Omental fat pad (tissue), 4 donors: ENCODE measurements at places on chromosomes 1 and 21.

GRCh38 chr1:110916669-110917306 is 43.8 kb downstream of the CD53 start:
- DNase-seq, result no peak

- no peak for DNase-seq
Measured at GRCh38 chr1:81463936-81464837, 336.5 kb upstream of the ADGRL2 start.

DNA sequence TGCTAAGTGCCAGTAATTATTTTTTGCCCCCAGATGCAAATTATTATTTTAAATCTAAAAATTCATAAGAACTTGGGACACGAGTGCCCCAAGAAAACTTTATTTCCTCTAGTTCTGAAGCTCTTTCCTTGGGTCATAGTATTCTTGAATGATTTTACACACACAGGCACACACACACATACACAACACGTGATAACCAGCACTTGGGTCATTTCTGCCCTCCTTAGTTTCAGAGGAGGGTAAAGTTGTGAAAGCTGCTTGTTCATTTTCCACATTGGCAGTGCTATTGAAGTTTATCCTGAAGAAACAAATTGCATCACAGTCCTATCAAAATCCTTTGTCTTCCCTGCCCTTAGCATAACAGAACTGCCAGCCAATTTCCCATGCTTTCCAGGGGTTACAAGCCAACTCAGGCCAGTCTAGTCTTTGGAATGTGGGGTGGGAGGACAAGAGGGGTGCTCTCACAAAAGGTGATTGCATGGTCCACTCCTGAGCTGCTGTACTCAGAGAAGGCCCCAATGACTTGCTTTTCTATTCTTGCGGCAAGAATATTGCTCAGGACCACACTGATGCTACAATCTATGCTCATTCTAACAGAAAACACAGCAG is 98.5 kb upstream of the POGK start:
- DNase-seq, result no peak

- DNase-seq, result no peak
Measured at GRCh38 chr1:203204756-203205155, 18.3 kb upstream of the CHI3L1 start.

DNA sequence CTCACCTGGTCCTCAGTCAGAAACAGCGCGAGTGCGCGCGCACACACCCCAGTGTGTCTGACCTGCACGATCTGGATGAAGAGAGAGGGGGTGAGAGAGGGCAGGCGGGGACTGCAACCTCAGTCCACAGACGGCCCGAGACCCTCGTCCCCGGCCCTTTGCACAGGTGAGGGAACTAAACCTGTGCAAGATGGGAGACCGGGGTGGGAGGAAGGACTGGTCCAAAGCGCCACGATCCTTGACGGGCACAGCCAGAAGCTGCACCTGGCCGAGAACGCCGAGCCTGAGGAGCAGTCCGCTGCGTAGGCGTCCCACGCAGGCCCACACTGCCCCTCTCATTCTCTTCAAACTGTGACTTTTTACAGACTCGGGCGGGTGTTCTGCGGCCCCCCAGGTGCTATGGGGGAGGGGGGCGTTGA is 519 bp upstream of the IQCC start:
- no peak for DNase-seq
